Camera-type eye (tissue), 1 donor: ENCODE measurements at places on chromosomes 1 and 21. TPM values are rescaled to one million over a fixed set of nuclear protein-coding genes. Genes with fewer than 3 reads are reported as not detected.

Gene CFAP74
- total RNA-seq, result 0.27 TPM

Gene CAMTA1
- total RNA-seq, result 118 TPM

Gene UBL4B
- 1.3 TPM for total RNA-seq

Gene SYDE2
- total RNA-seq, result 25.1 TPM

Gene ACKR1
- 8.9 TPM for total RNA-seq

Gene GJA5
- total RNA-seq, result 13.3 TPM

Gene THEMIS2
- total RNA-seq, result 8.9 TPM

Gene KLHDC7A
- total RNA-seq, result 1.3 TPM

Gene INAVA
- 6.2 TPM for total RNA-seq

Gene CCDC185
- not detected for total RNA-seq

Gene CRP
- total RNA-seq, result not detected

Gene KCNE2
- not detected for total RNA-seq

Gene CADM3
- total RNA-seq, result 89.3 TPM

Gene GPR52
- total RNA-seq, result 5.8 TPM

Gene HJV
- 23.6 TPM for total RNA-seq
